Fibroblast of gingiva (primary cell): ENCODE measurements at places on chromosomes 12 and 14.
A peak's percentile ranks its signal among the peaks of the same experiment; 100 is the strongest.

- DNase-seq, result no peak
These were observed 14.9 kb upstream of the COX6A1 start for GRCh38 chr12:120422892-120423456.

DNA sequence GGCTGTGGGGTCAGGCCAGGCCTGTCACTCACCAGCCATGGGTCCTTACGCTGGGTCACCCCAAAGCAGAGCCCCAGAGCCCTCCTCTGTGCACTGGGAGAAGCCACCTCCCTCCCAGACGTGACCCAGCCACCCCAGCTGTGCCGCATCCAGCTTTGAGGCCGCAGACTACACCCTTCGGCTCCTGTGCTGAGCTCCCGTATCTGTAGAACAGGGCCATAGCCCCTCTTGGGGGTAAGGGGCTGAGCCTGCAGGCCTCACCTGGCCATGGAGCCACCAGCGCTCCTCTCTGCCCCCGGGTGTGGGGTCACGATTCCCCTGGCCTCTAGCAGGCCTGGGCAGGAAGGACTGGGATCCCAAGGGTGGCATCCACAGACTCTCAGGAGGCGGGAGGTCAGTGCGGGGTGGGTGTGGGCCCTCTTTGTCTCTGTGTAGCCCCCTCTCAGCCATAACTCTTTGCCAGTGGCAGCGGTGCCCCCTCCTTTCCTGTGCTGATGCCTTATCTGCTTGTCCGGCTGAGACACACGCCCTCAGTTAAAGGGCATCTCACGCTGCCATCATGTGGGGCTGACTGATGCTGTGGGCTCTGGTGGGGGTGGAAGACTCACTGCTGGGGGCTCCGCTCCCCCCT lies 16.3 kb downstream of the ASPG start:
- no peak for DNase-seq

- peak; percentile 15 for DNase-seq
These were observed 142.3 kb upstream of the TMPO start for GRCh38 chr12:98373025-98373554.

DNA sequence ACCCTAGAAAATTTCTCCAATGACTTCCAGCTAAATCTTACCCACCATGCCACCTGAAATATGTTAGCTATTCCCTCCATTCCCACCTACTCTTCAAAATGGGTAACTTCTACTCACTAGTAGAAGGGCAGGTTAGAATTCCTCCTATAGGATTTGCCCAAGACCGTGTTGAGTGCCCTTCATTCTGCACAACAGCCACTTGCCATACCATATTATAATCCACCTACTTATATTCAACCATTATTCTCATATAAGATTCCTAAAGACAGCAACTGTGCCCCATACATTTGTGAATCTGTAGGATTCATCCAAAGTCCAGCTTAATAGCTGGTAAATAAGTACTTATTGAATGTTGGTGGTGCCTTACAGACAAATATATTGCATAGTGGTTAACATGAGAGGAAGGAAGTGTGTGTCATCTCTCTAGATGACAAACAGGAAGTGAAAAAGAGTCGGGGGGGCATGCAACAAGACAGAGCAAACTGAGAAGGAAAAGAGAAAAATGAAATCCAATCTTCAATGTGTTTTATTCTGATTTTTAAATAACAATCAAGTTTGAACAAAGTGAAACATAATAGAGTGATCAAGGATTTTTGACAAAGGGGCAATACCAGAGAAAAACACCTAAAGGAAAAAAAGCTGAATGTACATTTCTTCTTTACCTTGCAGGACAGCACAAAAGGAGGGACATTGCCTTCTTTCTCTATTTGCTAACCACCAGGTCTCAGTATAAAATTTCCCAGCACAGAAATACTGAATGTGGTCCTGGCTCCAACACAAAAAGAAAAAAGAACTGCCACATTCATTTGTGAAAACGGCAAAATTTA lies 389.3 kb upstream of the USP15 start:
- no peak for DNase-seq

DNA sequence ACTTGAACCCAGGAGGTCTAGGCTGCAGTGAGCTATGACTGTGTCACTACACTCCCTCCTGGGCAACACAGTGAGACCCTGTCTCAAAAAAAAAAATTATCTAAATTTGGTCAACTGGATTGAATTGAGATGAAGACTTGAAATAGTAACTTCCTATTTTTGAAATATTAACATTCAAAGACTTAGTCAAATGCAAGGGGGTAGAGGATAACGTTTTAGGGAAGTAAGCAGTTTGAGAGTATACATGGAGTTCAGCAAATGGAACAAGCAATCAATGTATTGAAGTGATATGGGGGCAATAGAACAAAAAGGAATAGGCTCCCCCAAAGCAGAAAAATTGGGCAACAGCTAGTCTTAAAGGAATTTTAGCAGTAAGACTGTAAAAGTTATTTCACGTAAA lies 4.6 kb upstream of the MFAP5 start:
- DNase-seq, result no peak

- no peak for DNase-seq
These were observed 172.2 kb downstream of the SLC41A2 start for GRCh38 chr12:104785886-104786285.

DNA sequence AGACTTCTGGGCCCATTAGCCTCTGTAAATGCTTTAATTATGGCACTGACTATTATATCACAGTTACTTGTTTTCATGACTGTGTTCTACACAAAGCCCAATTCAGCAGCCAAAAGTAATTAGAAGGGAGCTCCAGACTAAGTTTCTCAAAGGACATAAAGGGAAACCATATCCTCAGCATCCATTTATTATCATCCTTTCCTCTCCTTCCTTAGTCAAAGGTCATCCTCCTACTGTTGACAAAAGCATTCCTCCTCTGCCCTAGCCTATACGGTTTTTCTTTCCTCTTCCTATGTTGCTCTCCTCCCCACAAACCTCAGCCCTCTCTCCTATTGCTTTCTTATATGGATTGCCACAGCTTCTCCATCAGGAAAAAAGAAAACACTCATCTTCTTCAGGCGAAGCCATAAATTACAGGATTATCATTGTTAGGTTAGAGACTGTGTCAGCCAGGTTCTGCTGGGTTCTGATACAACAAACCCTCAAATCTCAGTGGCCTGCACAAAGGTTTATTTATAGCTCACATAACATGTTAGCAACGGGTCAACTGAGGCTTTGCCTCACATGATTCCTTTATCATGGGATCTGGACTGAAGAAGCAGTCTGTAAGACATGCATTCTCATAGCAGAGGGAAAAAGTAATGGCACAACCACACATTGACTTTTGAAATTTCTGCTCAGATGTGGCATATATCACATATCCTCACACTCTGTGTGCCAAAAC lies 207.2 kb downstream of the SLC5A8 start:
- DNase-seq, result no peak
